ENCODE measurements at places on chromosomes 7 and 10.

DNA sequence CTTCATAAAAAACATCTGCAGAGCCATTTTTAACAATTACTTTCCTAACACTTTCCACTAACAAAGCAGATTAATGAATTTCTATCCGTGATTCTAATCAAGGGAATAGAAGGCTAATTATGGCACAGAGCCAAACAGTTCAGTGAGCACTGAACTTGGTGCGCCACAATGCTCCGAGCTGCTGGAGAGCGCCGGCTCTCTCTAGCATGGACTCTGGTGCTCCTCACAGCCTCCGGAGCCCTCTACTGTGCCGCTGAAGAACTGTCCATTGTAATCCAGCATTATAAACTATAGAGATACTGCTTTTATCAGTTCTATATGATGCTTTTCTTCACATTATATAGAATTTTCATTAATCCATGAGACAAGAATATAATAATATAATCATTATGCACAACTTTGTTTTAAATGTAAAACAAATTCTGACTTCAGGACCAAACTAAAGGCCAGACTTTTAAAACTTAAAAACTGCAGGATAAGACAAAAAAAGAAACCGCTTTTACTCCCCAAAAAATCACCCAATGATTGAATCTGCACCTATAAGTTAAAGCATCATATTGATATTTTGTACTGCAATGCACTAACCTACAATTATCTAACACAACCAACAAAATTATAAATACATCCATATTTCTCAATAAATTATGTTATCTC is 123.6 kb downstream of the RNF32 start:
- DNase-seq: peak; percentile 35

DNA sequence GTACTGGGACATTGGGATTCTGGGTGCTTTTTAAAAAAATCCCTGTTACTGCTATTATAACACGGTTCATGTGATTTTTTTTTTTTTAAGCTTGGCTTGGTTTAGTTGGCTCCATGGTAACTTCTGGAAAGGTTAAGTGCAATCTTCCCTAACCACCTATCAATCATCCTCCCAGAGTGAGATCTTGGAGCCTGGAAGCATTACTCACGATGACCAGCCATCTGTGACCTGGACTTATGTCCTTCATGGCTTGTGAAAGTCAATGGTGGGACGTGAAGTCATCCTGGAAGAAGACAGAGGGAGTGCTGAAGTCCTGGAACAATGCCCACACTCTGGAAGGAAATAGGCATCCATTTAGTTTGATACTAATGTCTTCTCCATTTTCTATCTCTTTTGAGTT is 135.5 kb upstream of the FRMD4A start:
- DNase-seq: no peak

- no peak for DNase-seq
Observed at GRCh38 chr7:44767134-44767911, 18.7 kb downstream of the ZMIZ2 start.

GRCh38 chr10:97868134-97868685 is 18.6 kb downstream of the GOLGA7B start:
- no peak for DNase-seq

DNA sequence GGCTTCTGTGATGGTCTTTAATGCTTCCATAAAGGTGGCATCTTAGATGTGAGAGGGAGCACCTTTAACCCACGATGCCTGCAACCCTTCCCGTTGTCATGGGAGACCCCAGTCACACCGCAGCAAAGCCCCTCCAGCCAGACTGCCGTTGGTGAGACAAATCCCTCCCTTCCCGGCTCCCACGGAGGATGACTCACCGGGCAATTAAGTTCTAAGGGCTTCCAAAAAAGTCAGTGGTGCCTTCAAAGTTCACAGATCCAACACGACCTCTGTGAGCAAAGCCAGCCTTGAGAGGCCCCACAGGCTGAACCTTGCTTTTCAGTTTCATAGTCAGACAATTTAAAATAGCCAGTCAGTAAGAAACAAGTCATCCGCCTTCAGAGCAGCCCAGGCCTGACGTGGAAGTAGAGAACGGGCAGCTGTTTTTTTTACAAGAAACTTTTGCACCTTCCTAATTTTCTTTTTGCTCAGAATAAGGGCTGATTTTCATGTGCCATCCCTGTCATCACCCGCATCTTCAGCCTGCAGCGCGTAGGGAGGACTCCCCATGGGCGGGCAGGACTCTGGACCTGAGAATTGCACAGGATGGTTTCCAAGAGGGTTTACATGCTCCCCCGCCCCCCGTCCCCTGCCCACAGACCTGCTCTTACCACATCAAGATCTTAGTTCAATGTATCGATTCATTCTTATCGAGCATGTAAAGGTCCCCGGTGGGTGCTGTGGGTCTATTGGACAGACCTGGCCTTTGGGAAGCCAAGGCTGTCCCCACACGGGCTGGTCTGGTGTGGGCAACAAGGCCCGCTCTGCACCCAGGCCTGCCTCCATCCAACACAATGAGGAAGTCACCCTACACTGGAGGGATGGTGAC is 333.9 kb downstream of the DNAJB6 start:
- no peak for DNase-seq

- DNase-seq: no peak
Observed at GRCh38 chr7:91140982-91141381, 123.3 kb upstream of the FZD1 start.

DNA sequence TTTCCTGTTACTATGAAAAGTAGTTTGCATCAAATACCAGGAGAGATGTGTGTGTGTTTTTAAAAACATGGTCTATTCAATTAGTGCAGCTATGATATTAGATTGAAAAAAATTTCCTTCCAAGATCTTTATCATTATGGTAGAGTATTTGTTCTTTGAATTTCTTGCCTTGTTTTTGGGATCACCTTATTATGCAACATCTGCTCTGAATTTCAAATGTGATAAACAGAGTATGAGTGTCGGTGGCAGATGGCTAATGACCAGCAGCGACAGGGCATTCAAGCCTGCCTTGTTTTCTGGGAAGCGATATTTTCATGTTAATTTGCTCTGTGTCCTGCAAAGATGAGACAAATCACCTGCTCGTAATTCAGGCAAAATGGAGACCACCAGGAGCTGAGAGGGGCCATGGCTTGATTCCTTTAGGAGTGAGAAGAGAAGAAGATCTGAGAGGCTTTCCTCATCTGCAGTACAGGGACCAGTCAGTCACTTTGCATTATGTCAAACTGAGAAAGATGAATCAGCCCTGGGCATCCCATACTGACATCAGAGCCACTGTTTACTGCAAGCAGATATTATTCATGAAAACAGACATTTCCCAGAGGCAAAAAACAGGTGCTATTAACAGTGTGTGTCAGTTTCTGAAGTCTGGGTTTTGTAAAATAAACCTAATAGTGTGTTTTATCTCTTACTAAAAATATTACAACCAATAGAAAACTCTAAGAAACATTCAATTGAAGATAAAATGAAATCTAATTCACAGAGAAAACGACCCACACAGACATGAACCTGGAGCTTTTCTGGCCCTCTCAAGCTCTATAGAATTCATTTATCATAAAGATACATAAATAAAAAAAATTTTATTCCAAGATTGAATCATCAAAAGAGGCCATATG is 67.6 kb downstream of the CDK6 start:
- peak; percentile 96 for DNase-seq

DNA sequence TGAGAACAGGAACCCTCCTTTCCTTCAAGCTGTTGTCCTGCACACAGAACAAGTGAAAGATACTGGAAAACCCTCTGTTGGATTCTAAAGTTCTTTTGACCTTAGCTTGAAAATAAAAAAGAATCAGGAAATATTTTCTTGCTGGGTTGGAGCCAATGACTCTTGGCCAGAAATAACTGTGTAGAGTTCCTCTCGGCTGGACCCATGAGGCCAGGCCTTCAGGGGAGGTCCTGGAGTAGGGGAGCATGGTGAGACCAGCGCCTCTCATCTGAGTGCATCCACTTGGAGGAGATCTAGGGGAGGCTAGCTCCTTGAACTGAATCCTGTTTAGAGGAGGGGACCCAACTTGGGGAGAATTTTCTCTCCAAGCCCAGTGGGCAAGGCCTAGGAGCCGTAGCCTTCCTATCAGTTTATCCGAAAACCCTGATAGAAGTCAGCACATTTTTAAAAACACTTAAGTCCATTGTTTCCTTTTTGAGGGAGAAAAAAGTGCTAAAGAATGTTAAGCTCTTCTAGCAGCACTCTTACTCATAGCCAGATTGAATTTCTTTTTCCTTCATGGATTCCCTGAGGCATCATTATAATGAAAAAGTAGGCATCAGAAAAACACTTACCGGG is 635.7 kb upstream of the ANKRD30A start:
- DNase-seq: no peak

GRCh38 chr7:152312316-152312715 is 123.5 kb downstream of the KMT2C start:
- peak; percentile 36 for DNase-seq

Measured in DMS 273 treated with DMSO at 0.1 percent for 48 hours (cell line).